Activated CD8-positive, alpha-beta memory T cell treated with anti-CD3 and anti-CD28 coated beads for 1 hour (primary cell): ENCODE measurements at places on chromosomes 7 and 10.

- DNase-seq = no peak
Measured at GRCh38 chr10:52436664-52437063, 122.6 kb downstream of the DKK1 start.

GRCh38 chr10:19628767-19629560 lies 187.3 kb upstream of the PLXDC2 start:
- DNase-seq = no peak

DNA sequence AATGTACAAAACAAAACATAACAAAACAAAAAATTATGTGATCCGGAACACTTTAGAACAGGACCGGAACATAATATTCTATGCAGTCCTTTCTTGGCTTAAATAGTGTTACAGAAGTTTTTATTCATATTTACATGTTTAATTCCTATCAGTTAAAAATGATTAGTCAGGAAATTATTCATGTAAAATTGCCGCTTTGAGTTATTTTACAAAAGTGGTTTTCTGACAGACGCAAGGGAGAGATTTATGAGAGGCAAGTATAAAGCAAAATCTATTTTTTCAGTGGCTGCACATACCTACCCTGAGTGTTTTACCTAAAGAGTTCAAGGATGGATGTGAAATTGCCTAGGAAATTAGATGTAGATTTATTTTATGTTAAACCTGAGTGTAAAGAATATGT lies 230.7 kb upstream of the DKK1 start:
- no peak for DNase-seq

DNA sequence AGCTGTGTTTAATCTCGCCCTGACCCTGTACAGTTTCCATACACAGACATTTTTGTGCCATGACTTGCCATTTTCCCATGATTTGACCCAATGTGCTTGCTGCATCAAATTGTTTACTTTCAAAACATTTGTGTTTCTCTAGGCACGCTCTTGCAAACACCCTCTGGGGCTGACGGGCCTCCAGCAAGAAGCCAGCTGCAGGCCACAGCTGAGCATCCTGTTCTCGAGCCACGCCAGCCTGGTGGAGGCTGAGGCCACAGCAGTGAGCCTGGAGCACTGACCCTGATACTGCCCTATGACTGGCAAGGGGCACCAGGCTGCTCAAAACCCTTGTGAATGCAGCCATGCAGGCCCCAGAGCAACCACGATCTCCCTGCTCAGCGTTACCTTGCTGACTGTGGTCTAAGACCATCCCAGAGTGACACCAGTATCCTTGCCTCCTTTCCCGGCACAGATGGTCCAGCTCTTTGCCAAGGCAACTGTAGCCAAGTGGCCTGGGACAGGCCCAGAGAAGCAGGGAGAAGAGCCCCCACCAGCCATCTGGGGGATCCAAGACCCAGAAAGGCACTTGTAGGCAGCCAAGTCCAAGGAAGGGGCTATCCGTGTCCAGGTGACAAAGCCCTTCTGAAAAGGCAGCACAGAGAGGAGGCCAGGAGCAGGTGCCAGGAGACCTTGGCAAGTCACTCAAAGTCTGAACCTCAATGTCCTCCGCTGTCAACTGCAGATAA lies 78.5 kb downstream of the OAT start:
- no peak for DNase-seq

- no peak for DNase-seq
Measured at GRCh38 chr7:38878694-38879457, 30.1 kb downstream of the VPS41 start.
